Purkinje cell (primary cell): ENCODE measurements at places on chromosomes 7 and 10. TPM values are rescaled to one million over a fixed set of nuclear protein-coding genes. Genes with fewer than 3 reads are reported as not detected.

The CALHM1 gene
- 0.40 TPM in 1 of 2 replicates, not detected in the other for polyA plus RNA-seq

The RFC2 gene
- 5.2 and 6.8 TPM in 2 replicates for polyA plus RNA-seq

The ALDH18A1 gene
- polyA plus RNA-seq, result 9.2 and 10.9 TPM in 2 replicates

The DOCK1 gene
- 4.6 and 15.4 TPM in 2 replicates for polyA plus RNA-seq

The TMEM139 gene
- polyA plus RNA-seq, result 2.9 TPM in 1 of 2 replicates, not detected in the other

The C10orf62 gene
- not detected in 2 replicates for polyA plus RNA-seq

The NRAP gene
- not detected in 2 replicates for polyA plus RNA-seq

The SPDYE8 gene
- polyA plus RNA-seq, result not detected in 2 replicates

The HOGA1 gene
- 1.9 and 2.7 TPM in 2 replicates for polyA plus RNA-seq

The LEP gene
- polyA plus RNA-seq, result not detected in 2 replicates

The ZNF503 gene
- 0.56 and 2.2 TPM in 2 replicates for polyA plus RNA-seq

The PCBD1 gene
- polyA plus RNA-seq, result 87.2 and 96.0 TPM in 2 replicates

The SSC4D gene
- polyA plus RNA-seq, result 0.32 and 0.40 TPM in 2 replicates

The SLC18A3 gene
- not detected in 2 replicates for polyA plus RNA-seq

The RET gene
- polyA plus RNA-seq, result 28.6 and 48.5 TPM in 2 replicates

The FGL2 gene
- polyA plus RNA-seq, result 699 and 739 TPM in 2 replicates

The GPR85 gene
- 30.1 and 49.8 TPM in 2 replicates for polyA plus RNA-seq

The TMEM229A gene
- 2.7 and 3.3 TPM in 2 replicates for polyA plus RNA-seq

The SRRM3 gene
- 4.1 and 7.0 TPM in 2 replicates for polyA plus RNA-seq

The IKZF1 gene
- not detected in 2 replicates for polyA plus RNA-seq

The SLC26A5 gene
- polyA plus RNA-seq, result not detected in 2 replicates

The SPDYE6 gene
- polyA plus RNA-seq, result 0.46 TPM in 1 of 2 replicates, not detected in the other

The YKT6 gene
- polyA plus RNA-seq, result 13.3 and 20.0 TPM in 2 replicates
